Right hindlimb (tissue), 1 donor: ENCODE measurements at places on chromosomes 3 and 15.

DNA sequence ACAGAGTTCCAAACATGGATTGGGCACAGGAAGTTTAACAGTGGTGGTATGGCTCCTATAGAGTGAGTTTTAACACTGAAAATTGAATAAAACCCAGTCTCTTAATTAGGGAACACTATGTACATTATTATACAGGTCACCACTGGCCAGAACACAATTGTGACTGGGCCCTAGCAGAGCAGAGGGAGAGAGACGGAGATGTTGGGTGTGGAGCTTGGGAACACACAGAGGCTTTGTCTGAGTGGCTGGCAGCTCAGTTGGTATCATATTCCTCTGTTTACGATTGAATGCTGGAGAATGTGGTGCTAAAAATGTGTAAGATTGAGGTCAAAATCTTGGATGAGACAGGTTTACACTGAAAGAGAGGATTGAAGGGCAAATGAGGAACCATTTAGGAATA, 6.8 kb upstream of the MOBP start:
- DNase-seq, result no peak

DNA sequence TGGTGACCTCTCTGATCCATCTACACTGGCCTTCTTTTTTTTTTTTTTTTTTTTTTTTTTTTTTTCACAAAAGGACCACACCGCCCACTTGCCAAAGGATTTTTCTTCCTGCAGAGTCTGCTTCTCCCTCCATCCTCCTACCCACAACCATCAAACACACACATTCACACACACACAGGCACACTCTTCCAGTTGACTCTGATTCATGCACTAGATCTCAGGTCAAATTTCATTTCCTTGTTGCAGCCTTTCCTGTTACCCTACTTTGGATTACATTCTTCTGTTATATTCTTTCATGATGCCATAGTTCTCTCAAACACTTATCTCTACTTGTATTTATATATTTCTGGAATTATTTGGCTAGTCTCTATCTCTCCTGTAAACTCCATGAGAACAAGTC, 133.9 kb downstream of the STAC start:
- DNase-seq, result no peak

DNA sequence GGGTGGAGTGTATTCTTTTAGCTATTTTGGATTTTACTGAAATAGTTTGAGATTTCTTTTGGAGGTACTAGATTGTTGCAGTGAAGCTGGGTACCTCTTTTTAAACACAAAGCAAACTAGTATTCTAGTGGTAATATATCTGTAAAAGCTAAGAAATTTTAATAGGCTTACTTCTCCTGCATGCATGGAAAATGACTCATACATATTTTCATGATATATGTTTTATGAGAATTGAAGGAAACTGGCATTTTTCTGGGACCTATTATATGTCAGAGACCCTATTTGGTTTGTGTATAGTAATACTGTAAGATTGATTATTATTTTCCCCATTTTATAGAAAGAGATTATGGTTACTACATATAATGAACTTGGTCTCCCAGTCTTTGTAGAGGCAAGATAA, 851.0 kb downstream of the DIPK2A start:
- no peak for DNase-seq

- peak; percentile 44 for DNase-seq
These were observed 854 bp upstream of the COL8A1 start for GRCh38 chr3:99637368-99638111.

- DNase-seq, result no peak
These were observed 16.8 kb downstream of the OR4F15 start for GRCh38 chr15:101828774-101829173.

GRCh38 chr15:86870846-86871245, 791.2 kb downstream of the AGBL1 start:
- no peak for DNase-seq

- DNase-seq, result no peak
These were observed 6.0 kb downstream of the KCNMB3 start for GRCh38 chr3:179244878-179245277.

GRCh38 chr15:24269166-24269571, 406.4 kb upstream of the NPAP1 start:
- no peak for DNase-seq

DNA sequence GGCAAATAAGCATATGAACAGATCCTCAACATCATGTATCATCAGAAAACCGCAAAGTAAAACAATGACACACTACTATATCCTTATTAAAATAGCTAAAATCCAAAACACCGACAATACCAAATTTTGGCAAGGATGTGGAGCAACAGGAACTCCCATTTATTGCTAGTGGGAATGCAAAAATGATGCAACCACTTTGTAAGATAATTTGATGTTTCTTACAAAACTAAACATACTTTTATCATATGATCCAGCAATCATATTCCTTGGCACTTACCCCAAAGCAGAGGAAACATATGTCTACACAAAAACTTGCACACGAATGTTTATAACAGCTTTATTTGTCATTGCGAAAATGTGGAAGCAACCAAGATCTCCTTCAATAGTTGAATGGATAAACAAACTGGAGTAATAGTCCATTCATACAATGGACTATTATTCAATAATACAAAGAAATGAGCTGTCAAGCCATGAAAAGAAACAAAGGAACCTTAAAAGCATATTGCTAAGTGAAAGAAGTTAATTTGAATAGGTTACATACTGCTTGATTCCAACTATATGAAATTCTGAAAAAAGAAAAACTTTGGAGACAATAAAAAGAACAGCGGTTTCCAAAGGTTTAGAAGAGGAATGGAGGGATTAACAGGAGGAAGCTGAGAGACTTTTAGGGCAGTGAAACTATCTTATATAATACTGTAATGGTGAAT, 172.0 kb downstream of the VPS13C start:
- DNase-seq, result no peak

GRCh38 chr15:49279521-49280456, 109.7 kb downstream of the GALK2 start:
- no peak for DNase-seq

DNA sequence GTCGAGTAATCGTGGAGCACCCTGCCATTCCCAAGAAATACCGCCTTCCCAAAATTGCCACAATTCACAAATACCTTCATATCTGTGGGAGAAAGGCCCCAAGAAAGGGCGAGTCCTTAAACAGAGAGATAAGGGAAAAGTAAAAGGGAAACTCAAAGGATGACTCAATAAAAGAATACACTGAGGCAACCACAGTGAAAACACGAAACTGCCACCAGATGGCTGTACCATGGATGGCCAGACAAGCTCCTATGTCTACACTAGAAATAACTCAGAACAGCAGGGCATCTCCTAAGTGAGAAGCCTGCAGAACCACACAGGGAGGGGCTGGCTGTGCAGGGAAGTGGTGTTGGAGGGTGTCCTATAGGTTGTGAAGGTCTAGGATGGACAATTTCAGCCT, 25.0 kb downstream of the SRGAP3 start:
- DNase-seq, result no peak

GRCh38 chr3:143166376-143166775, 46.8 kb downstream of the CHST2 start:
- no peak for DNase-seq

DNA sequence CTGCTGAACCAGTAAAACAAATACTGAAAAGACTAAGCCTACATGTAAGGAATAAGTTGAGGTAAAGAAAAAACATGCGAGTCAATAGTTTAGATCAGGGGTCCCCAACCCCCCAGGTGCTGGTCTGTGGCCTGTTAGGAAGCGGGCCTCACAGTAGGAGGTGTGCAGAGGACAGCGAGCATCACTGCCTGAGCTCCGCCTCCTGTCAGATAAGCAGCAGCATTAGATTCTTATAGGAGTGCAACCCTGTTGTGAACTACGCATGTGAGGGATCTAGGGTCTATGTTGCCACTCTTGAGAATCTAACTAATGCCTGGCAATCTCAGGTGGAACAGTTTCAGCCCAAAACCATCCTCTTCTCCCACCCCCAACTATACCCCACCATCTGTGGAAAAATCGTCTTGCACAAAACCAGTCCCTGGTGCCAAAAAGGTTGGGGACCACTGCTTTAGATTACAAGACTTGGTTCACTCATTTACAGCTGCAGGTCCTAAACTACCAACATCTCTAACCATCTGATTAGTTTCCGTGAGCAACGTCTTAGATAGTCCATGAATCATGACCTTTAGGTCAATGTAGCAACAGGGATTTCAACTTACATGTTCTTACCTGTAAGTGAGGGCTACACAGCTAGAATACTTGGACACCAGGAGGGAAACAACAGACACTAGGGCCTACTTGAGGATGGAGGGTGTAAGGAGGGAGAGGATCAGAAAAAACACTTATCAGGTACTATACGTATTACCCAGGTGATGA, 66.7 kb downstream of the TRANK1 start:
- no peak for DNase-seq

DNA sequence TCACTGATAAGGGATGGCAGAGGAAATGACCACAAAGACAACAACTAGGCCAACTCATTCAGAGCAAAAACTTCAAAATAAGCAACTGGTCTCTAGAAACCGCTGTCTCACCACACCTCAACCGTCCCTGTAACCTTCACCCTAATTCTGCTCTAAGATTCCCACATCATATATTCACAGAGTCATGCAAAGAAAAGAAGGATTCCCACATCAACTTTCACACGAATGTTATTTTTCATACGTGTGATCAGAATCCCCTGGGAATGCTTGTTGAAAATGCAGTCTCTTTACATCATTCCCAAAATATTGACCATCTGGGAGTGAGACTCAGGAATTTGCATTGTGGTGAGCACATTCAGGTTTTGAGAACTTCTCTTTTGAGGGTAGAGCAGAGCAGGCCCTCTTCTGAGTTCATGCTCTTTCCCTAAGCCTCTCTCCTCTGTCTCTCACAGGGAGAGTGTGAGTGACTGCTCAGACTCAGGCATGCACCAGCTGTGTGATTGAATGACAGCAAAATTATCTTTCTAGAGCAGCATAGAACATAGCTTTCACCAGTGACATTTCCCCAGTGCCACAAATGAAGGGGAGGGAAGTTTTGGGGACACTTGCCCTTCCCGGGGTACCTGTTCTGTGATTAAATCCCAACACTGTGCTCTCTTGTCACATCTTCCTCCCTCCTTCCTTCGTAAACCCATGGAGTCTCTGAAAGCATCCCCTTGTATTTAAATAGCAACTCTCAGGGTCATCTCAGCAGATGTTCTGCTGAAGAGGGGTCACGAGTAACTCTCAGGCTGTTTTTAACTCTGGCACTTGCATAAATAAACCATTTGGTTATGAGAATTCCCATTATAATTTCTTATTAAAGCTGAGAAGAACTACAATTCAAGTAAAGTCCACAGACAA, 170.9 kb downstream of the PLCL2 start:
- no peak for DNase-seq

GRCh38 chr3:164393171-164393570, 685.1 kb downstream of the SI start:
- DNase-seq, result no peak

DNA sequence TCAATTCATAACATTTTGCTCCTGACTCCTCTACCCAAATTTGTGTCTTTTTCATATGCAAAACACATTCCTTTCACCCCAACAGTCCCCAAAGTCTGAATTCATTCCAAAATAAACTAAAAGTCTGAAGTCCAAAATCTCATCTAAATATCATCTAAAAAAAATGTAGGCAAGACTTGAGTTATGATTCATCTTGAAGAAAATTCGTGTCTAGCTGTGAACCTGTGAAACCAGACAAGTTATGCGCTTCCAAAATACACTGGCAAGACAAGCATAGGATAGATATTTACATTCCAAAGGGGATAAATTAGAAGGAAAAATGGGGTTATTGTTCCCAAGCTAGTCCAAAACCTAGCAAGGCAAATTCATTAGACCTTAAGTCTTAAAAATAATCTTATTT, 1302.0 kb upstream of the GBE1 start:
- DNase-seq, result no peak

GRCh38 chr15:68177742-68178141, 27.4 kb downstream of the CALML4 start:
- DNase-seq, result no peak

- peak; percentile 62 for DNase-seq
These were observed 103.9 kb downstream of the TMEM266 start for GRCh38 chr15:76163457-76164295.

- DNase-seq, result no peak
These were observed 265.6 kb upstream of the ATP11B start for GRCh38 chr3:182527745-182528144.

- DNase-seq, result peak; percentile 57
These were observed 18.8 kb upstream of the SSUH2 start for GRCh38 chr3:8663177-8664061.

GRCh38 chr3:15726043-15726442, 71.7 kb downstream of the ANKRD28 start:
- DNase-seq, result no peak

- no peak for DNase-seq
These were observed 7.2 kb downstream of the SNRPN start for GRCh38 chr15:24961967-24962366.

DNA sequence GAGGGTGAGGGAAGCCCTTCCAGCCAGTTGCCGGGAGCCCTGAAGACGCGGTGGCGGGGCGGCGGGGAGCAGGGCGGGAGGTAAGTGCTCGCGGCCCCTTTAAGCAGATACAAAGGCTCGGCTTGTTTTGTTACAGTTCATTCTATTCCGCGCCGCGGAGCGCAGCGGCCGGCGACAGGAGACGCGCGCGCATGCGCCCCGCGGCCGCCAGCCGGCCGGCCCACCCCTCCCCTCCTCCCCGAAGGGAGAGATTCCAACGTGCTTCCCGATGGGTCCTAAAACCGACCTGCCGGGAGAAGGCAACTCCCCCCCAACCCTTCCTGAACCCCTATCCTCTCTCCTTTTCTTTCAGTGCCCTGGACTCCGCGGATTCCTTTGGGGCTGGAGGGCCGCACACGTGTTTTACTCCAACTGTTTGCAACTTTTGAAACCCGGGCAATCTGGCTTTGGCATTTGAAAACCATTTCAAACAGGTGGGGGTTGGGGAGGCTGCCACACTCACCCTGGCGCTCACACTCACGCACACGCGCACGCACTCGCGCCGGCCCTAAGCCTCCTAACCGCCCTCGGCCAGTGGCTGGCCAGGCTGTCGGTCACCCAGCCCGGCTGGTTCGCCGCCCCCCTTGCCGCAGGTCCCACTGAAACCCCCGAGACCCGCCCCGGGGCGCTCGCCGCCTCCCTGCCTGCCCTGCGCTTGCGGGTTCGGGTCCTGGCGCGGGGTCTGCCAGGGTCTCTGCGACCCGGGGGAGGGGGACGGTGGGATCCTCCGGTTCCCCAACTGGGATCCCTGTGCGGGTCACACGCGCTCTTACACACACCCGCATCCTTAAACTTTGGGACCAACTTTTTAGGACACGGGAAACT, at the start of gene MAGI1:
TSS of gene MAGI1 (minus strand) at position 193 of the 864 bp plus-strand sequence. CDS start 610 bp downstream, outside the sequence.
- DNase-seq, result peak; percentile 96

DNA sequence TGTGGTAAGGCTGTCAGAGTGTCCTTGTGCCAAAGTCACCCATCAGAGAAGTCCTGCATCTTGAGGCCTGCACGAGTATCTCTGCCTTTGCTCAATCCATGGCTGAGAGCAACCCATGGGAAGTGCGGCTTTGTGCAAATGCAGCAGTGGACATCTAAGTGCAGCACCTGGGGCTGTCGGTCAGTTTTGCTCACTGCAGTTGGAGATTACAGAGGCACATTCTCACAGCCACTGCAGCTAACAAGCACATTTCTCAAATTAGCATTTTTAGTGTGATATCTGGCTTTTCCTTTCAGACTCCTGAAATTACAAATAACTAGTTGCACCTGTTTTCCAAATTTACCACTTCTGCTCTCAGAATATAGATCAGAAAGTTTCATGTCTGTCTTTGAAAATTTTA, 81.5 kb upstream of the DAZL start:
- no peak for DNase-seq

GRCh38 chr15:45795440-45796069, 160.7 kb downstream of the SQOR start:
- DNase-seq, result peak; percentile 51
